ENCODE measurements at places on chromosomes 3 and 15. TPM values are rescaled to one million over a fixed set of nuclear protein-coding genes. Genes with fewer than 3 reads are reported as not detected.

Gene CELF6
- 1.4 TPM for polyA plus RNA-seq

Gene CP
- 1.5 TPM for polyA plus RNA-seq

Gene SKOR1
- polyA plus RNA-seq, result 0.41 TPM

Gene KLHL6
- polyA plus RNA-seq, result 1.6 TPM

Gene BRPF1
- polyA plus RNA-seq, result 13.7 TPM

Gene ANKRD34C
- polyA plus RNA-seq, result not detected

Gene ATP2B2
- polyA plus RNA-seq, result 11.8 TPM

Gene RASSF1
- polyA plus RNA-seq, result 30.7 TPM

Gene PPM1M
- polyA plus RNA-seq, result 20.1 TPM

Gene LARP6
- 11.2 TPM for polyA plus RNA-seq

Gene SMCO1
- 1.7 TPM for polyA plus RNA-seq

Gene GOLGA8N
- polyA plus RNA-seq, result 21.3 TPM

Gene TRIM71
- polyA plus RNA-seq, result 1.7 TPM

Gene GNAT1
- polyA plus RNA-seq, result not detected

Gene MFGE8
- 96.1 TPM for polyA plus RNA-seq

Gene TIPIN
- polyA plus RNA-seq, result 16.7 TPM

Gene LRRK1
- 4.9 TPM for polyA plus RNA-seq
